Muscle of leg (tissue), 16 donors: ENCODE measurements at places on chromosomes 11 and 22. TPM values are rescaled to one million over a fixed set of nuclear protein-coding genes. Genes with fewer than 3 reads are reported as not detected.

DNA sequence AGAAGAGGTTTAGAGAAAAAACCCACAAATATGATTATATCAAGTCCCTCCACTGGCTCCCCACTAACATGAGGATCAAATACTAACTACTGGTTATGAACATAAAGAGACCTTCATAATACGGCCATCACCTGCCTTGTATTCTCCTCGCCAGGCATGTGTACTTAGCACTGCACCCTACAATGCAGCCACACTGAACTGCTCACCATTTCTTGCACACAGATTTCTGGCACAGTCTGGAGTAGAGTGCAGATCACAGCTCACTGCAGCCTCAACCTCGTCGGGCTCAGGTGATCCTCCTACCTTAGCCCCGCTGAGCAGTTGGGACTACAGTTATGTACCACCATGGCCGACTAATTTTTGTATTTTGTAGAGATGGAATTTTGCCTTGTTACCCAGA, 13.1 kb downstream of the OSBP start:
- H3K4me1 ChIP-seq: no peaks in the 10 kb centered on the region
- H3K36me3 ChIP-seq: peaks cover 84% of the 10 kb centered on the region
- DNase-seq: no peak
- H3K27ac ChIP-seq: no peak overlapping the region
- H3K27me3 ChIP-seq: no peaks in the 10 kb centered on the region
- H3K4me3 ChIP-seq: no peak overlapping the region

GRCh38 chr22:50264104-50264745, 2.7 kb upstream of the MAPK12 start:
- no peak overlapping the region for H3K4me3 ChIP-seq
- peaks cover 48% of the 10 kb centered on the region for H3K4me1 ChIP-seq
- no peak overlapping the region for H3K27ac ChIP-seq
- no peaks in the 10 kb centered on the region for H3K36me3 ChIP-seq
- no peak for DNase-seq
- H3K27me3 ChIP-seq: peaks cover 38% of the 10 kb centered on the region

DNA sequence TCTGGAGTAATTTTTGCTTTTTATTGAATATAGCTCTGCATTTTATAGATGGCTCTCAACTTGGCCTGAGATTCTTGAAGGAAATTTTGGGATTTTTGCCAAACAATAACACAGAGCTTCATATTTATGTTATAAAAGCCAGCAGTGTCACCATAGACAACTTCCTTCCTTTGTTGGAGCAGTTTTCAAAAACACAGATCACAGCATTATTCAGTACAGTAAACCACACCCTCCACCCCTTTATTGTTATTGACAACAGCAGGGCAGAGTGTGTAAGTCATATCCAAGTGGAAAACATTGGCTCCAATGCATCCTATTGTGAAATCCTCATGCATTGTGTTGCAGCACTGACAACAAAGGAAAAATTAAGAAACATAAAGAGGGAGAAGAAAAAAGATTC, 62.6 kb upstream of the PRSS23 start:
- peak overlapping the region; percentile 1 for H3K27ac ChIP-seq
- no peak overlapping the region for H3K4me3 ChIP-seq
- peak; percentile 81 for DNase-seq
- H3K27me3 ChIP-seq: no peaks in the 10 kb centered on the region

Gene OR51E2
- 0.53 TPM for total RNA-seq

GRCh38 chr11:126109941-126110731, 47.5 kb upstream of the CDON start:
- no peaks in the 10 kb centered on the region for H3K36me3 ChIP-seq
- H3K4me3 ChIP-seq: no peak overlapping the region
- no peak overlapping the region for H3K27ac ChIP-seq
- no peaks in the 10 kb centered on the region for H3K27me3 ChIP-seq
- DNase-seq: no peak
- peaks cover 70% of the 10 kb centered on the region for H3K4me1 ChIP-seq

DNA sequence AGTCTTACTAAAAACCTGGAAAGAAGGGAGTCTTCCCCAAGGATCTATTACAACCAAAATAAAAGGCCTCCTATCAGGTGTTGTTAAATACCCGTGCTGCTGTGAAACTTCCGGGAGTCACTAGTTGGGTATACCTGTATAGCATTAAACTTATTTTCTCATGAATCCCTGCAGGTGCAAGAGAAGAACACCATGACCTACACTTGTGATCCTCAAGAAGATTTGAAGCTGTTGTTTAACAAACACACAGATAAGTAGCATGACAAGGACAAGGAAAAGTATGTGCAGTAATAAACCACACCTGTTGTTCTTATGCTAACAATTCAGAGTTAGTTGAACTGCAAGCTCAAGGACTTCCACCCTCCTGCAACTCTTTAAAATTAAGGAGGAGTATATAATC, 12.0 kb downstream of the OR4C45 start:
- H3K27me3 ChIP-seq: no peaks in the 10 kb centered on the region
- H3K4me3 ChIP-seq: no peak overlapping the region
- no peak for DNase-seq
- H3K36me3 ChIP-seq: no peaks in the 10 kb centered on the region
- no peaks in the 10 kb centered on the region for H3K4me1 ChIP-seq
